CD4-positive, alpha-beta T cell treated with Interleukin-17A for 1 hour (primary cell): ENCODE measurements at places on chromosomes 16 and 17.

DNA sequence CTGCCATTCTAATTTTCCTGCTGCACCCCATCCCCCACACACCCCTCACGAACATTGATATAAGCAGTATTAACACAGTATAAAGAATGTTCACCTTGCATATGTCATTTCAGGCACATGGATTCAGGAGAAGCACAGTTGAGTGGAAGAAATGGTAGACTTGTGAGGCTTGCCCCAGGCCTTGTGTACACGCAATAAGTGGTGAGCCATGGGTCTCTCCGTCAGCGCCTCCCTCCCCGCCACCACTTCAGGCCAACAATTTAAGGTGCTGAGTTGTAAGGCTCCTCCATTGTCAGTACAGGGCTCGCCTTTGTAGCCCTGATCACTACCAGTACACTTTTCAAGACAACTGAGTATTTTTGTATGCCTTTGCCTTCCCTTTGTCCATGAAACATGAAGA is 12.2 kb upstream of the CLEC18C start:
- no peak for DNase-seq

DNA sequence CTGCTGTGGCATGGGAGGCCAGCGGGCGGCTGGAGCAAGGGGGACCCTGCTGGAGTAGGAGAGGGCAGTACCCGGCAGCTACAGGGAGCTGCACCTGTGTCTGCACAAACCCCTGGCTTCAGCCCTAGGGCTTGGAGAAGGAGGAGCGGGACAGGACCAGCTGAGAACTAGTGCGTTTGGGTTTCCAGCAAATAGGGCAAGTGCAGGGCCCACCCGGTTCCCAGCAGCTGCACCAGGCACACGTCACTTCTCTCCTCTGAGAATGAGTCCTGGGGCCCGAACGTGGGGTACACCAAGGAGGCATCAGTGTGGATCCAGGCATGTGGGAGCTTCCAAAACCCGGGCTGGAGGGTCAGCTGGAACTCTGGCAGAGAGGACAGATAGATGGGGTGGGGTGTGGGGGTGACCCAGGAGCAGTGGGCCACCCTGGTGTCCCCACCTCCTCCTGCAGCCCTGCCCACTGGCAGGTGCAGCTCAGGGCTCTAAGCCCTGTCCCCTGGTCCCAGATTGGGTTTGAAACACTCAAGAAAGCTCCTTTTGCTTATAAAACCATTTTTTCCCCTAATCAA is 5.6 kb downstream of the C16orf89 start:
- no peak for DNase-seq

GRCh38 chr17:31931756-31932155 is 5.1 kb upstream of the SUZ12 start:
- DNase-seq = no peak

DNA sequence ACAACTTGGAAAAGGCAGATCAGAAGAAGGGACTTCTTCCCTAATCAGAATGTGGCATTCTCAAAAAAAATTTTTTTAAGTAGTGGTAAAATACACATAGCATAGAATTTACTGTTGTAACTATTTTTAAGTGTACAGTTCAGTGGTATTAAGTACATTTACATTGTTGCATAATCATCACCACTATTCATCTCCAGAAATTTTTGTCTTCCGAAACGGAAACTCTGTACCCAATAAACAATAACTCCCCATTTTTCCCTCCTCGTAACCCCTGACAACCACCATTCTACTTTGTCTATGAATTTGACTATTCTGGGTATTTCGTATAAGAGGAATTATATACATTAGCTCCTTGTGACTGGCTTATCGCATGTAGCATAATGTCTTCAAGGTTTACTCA is 18.9 kb downstream of the METTL9 start:
- DNase-seq = no peak

- no peak for DNase-seq
Measured at GRCh38 chr17:50033316-50033715, 22.6 kb upstream of the ITGA3 start.

GRCh38 chr16:1010815-1011214 is 29.2 kb downstream of the SOX8 start:
- DNase-seq = no peak

DNA sequence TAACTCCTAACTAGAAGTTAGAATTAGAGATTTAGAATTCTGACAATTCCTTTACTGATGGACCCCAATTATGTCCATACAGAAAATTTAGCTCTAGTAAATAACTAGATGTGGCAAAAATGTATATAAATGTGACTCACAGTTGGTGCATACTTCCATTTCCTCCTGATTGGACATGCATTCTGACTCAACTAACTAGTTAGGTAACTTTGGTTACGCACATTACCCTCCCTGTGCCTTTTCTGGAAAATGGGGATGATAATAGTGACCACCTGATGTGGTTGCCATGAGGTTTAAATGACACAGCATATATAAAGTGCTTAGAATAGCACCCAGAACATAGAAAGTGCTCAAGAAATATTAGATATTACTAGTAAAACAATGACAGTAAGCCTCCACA is 550.0 kb upstream of the SALL1 start:
- DNase-seq = no peak

DNA sequence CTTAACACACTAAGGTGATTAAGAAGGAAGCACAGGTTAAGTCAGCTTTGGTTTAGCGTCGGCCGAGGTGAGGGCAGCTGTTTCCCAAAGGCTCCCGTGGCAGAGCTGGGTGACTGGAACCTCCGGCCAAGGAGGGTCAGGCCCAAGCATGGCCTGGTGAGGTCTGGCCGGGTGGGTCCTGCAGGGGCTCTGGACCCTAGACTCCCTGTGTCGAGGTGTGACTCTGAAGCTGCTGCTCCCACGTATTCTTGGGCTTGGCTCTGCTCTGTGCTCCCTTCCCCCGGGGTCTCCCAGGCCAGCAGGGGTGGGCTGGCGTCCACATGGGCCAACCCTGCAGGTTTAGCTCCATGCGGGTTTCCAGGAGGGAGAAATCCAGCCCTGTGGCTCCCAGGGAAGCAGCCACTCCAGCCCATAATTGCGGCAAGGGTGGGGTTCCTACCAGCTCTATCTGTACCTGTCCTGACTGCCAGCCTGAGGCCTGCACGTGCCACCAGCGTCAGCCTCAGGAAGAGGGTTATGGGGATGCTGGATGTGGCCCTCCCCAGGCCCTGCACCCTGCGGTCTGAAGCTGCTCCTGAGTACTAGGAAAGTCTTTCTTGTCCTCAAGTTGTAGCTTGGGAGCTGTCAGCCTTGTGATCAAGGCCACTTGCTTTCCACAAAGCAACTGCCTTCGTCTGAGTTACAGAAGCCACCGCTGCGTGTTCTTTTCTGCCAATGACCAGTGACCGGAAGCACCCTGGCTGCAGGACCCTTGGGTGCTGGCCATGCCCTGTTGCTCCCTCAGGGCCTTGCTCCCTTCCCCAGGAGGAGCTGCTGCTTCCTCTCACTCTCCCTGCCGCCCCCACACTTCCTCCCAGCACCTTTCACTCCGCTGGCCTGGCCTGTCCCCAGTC is 4.8 kb downstream of the CDK5R1 start:
- DNase-seq = no peak

DNA sequence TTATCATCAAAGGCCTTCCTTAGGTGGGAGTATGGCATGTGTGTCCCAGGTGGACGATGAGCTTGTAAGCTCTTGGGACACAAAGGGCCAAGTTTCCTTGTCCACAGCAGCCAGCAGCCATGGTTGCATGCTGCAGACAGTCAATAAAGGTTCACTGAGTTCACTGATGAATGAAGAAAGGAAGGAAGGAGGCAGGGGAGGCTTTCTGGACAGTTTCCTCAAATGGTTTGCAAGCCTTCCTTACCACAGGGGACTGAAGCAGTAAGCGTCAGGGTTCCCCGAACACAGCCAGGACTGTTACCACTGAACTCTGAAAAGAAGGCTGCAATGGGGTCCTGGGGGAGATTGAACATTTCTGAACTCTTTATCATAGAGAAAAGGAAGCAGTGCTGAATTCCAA is 111.1 kb downstream of the GAS7 start:
- DNase-seq = no peak

GRCh38 chr16:89845417-89845816 is 17.1 kb downstream of the SPIRE2 start:
- no peak for DNase-seq

DNA sequence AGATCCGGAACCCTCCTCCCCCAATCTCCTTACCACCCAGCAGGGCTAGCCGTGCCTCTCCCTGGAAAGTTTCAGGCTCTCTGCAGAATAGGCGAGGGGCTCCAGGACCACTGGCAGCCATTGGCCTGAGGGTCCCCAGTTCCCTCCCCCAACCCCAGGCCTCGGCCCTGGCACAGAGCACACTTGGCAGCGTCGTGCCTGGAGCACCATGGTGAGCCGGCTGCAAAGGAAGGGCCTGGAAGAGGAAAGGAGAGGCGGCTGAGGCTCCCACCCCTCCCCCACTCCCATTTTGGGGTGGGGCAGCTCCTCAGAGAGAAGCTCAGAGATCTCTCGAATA is 369 bp upstream of the BTBD17 start:
- no peak for DNase-seq

- no peak for DNase-seq
Measured at GRCh38 chr17:71883258-71883657, 237.6 kb upstream of the SOX9 start.

DNA sequence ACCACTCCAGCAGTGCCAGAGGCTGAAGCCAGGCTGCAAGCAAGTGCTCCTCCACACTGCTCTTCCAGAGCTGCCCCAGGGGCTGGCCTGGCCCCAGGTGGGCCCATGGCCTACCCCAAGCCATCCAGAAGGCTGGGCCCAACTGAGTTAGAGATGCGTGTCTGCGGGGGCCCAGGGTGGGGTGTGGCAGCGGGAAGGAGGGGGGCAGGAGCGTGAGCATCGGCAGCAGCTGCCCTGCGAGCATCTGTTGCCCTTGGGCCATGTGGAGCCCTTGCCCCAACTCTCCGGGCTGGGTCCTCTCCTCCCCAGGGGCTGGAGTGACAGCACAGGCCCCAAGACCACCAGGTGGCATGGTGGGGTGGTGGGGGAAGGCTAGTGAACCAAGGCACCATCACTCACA is 7.3 kb upstream of the SREBF1 start:
- no peak for DNase-seq

GRCh38 chr17:1033503-1033902 is 36.6 kb downstream of the TIMM22 start:
- no peak for DNase-seq

GRCh38 chr16:29892458-29892813 is 6.9 kb downstream of the SEZ6L2 start:
- no peak for DNase-seq

- DNase-seq = peak; percentile 75
Measured at GRCh38 chr17:59853168-59853918, 39.4 kb downstream of the TUBD1 start.
